Metanephros (tissue), 2 donors: ENCODE measurements at places on chromosomes 7 and 10. TPM values are rescaled to one million over a fixed set of nuclear protein-coding genes. Genes with fewer than 3 reads are reported as not detected.

Gene ZP3
- 1.5 TPM for total RNA-seq

Gene NRF1
- 25.5 TPM for total RNA-seq

Gene FGFR2
- total RNA-seq = 120 TPM

Gene SPDYE2
- not detected for total RNA-seq

Gene FBXO24
- 0.82 TPM for total RNA-seq

Gene SPDYE8
- not detected for total RNA-seq
